ENCODE measurements at places on chromosomes 7 and 10. TPM values are rescaled to one million over a fixed set of nuclear protein-coding genes. Genes with fewer than 3 reads are reported as not detected.

- no peak for DNase-seq
These were observed 91.3 kb downstream of the CPXM2 start for GRCh38 chr10:123800289-123800688.

OR13A1 gene
- not detected for total RNA-seq

DNA sequence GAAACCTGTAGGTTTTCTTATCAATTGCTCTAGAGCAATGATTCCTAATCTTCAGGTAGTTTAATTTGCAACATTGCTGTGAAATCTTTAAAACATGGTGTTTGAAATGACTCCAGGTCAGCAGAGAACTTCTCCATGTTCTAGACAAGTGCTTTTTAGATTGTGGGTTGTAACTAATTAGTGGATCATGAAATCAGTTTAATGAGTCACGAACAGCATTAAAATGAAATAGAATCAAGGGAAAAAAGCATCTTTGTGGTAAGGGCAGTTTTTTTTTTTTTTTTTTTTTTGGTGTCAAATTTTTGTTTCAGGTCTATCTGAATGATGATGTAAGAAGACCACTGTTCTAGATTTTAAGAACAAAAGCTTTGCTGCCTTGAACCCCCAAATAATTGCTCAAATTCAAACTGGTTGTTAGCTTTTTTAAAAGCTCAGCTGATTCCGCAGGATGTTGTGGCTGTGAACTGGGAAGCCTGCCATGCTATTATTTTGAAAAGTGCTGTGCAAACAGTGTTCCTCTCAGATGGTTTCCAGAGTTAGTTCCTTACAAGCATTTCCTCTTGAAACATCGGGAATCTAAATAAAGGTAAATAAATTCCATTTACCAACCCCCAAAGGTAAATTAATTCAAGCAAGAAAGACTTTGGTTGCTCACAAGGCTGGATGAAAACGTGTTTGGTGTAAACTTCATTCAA is 13.1 kb upstream of the PDK4 start:
- peak; percentile 69 for DNase-seq

NPY gene
- total RNA-seq, result 55.6 TPM

HMX2 gene
- total RNA-seq, result 1.0 TPM

GRCh38 chr7:36092221-36092771 is 60.8 kb upstream of the EEPD1 start:
- no peak for DNase-seq

GRCh38 chr7:51369746-51370145 is 53.1 kb upstream of the COBL start:
- DNase-seq, result no peak

CYP2C8 gene
- total RNA-seq, result 0.36 TPM

SSC4D gene
- not detected for total RNA-seq

DNA sequence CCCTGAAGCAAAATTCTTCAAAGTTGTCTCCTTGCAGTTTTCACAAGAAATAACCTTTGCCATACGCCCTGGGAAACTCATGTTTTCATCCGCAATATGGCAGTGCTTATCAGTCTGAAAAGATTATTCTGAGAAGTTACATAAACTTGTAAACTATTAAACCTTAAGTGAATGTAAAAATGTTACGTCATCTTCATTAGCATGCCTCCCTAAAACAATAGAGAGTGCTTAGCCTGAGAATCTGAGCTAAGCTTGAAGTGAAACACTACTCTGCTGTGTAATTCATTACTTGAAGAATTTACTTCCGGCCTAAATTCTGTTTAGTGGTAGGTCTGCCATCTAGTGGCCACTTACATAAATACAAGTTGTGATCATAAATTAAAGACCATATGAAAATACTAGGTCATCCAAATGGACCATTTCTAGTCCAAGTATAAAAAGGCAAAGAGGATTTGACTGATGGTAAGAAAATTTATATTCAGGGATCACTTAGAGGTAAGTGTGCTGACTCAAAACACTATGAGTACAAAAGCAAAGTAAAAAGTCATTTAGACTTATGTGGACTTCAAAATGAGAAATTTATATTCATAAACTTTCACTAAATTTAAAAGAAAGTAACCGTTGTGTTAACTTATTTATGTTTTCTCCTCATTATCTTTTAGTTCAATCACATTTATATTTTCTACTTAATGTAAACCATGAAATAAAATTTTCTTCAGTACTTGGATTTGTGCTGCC is 745.1 kb upstream of the LRRTM3 start:
- DNase-seq, result peak; percentile 22

DNA sequence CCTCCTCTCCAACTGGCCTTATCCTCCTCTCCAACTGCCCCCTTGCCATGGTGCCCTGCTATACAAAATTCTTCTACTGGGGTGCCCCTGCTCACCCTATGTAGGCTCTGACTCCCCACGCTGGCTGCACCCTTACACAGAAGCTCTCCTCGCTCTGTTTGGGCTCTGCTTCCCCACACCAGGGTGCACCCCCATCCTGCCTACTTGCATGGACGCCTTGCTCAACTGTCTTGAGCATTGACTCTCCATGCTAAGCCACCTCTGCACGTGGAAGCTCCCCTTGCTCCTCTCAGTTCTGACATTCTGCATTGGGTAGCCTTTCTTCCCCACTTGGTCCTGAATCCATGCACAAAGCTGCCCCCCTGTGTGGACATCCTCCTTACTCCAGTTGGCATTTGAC is 231.1 kb downstream of the GFRA1 start:
- DNase-seq, result no peak

- no peak for DNase-seq
These were observed 20.7 kb downstream of the ABI1 start for GRCh38 chr10:26839966-26840627.

GRCh38 chr7:82674268-82674667 is 230.7 kb upstream of the CACNA2D1 start:
- DNase-seq, result no peak

- no peak for DNase-seq
These were observed 315.8 kb upstream of the PHF14 start for GRCh38 chr7:10657837-10658236.

PVRIG gene
- total RNA-seq, result not detected

GOLGA7B gene
- 0.23 TPM for total RNA-seq

GRCh38 chr10:83677795-83678194 is 461.5 kb upstream of the GHITM start:
- DNase-seq, result no peak

SORBS1 gene
- total RNA-seq, result 84.6 TPM

DNA sequence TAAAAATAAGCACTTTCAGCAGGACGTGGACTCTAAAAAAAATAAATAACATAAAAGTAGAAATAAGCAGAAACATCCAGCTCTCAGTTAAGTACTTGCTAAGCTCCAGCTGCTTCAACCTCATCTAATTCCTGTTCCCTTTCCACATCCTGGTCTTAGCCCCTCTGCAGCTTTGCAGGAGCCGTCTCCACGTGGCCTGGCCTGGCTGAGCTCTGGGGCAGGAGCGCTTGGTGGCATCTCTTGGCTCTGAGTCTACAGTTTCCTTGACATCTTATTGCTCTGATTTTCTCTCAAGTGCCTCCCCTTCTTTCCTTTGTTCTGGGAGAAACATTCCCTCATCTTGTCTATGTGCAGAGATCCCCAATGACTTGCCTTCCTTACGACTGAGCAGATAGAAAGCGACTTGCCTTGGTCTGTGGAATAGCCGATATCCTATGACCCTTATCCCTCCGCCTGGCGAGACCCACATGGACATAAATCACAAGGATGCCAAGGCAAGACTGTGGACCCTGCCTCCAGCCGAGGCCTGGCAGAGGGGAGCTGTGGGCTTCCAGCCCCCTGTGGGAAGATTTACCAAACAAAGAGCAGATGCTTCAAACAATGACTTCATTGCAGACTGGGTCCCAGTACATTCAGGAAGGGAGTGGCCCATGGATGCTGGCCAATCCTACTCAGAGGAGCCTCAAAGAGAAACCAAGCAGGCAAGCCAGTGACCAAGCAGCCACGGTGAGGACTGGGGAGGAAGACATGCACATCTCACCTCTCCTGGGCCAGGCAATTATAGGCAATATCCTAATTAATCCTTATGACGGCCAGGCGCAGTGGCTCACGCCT is 61.9 kb downstream of the SPOCK2 start:
- no peak for DNase-seq

TMEM196 gene
- total RNA-seq, result not detected

- no peak for DNase-seq
These were observed 69.4 kb downstream of the CPED1 start for GRCh38 chr7:121057878-121058277.

PNLIP gene
- total RNA-seq, result not detected
